ENCODE measurements at places on chromosomes 4 and X.

- DNase-seq: no peak
These were observed 76.6 kb downstream of the FBXW7 start for GRCh38 chr4:152459326-152459725.

DNA sequence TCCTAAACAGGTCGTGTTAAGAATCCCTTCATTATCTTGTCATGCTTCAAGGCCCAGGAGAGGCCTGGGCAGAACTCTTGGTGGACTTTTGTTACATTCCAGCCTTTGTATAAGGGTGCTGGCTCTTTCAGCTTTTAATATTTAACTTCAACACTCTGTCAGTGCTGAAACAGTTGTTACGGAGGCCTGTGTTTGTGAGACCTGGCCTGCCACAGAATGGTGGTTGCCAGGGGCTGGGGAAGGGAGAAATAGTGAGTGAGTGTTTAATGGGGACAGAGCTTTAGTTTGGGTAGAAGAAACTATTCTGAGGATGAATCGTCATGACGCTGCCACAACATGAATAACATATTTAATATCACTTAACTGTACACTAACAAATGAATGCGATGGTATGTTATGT, 1027.6 kb upstream of the PRKX start:
- no peak for DNase-seq

GRCh38 chrX:133391111-133391510, 24.2 kb downstream of the GPC4 start:
- DNase-seq: no peak

GRCh38 chr4:113170805-113171468, 121.5 kb downstream of the ANK2 start:
- no peak for DNase-seq

DNA sequence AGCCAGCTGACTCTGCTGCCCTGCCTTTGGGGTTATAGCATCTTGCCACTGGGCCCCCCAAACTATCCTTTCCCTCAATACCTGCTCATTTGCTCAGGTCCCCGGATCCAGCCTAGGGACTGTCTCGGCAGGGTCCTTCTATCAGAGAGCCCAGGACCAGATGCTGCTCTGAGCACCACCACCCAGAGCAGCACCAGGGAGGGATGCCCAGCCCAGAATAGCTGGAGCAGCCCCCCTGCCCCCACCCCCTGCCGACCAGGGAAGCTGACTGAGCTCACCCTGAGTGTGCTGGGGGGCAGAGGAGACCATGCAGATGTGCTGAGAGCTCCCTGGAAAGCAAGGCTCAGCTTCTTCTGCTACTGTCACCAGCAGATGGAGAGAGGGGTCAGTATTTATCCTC, 103.6 kb upstream of the IGSF1 start:
- DNase-seq: no peak

DNA sequence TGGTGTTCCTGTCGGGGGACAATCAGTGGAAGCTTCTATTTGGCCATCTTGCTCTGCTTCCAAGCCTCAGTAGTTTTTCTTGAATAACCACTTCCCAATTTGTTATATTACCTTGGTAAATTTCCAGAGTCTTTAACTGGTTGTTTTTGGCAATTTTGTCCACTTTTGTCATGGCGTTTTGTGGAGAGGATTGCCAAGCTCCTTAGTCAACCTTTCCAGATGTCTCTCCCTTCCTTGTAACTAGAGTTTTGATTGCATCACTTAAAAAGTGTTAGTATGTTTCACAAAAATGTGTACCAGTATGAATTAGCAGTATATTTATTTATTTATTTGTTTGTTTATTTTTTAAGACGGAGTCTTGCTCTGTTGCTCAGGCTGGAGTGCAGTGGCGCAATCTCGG, 15.8 kb upstream of the UXT start:
- DNase-seq: no peak

DNA sequence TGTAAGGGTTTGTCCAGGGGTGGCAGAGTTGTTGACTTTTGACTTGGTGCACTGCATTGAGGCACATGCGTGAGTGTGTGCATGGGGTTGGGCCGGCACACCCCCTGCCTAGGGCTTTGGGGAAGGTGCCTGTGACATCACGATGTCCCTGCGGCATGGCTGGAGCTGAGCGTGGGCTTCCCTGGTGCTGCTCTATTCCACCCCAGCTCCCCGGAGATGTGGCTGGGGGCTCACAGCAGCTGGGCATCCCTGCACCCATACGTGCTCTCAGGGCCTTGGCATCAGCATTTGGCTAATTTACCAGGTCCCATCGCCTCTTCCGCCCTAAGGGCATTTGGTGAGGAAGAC, 5.7 kb downstream of the PSAPL1 start:
- no peak for DNase-seq

DNA sequence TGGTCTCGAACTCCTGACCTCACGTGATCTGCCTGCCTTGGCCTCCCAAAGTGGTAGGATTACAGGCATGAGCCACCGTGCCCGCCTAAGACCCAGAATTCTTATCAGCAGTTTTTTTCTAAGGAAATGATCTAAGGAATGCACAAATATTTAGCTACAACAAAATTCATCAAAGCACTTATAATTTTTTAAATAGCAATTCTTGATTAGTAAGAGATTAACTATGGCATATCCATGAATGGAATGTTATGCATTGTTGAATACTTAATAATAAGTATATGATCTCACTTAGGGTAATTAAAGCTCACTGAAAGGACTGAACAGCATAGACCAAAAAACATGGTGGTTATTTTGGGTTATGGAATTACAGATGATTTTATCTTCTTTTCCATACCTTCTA, 18.4 kb downstream of the CENPU start:
- DNase-seq: no peak

GRCh38 chr4:2592572-2592971, 56.1 kb downstream of the FAM193A start:
- no peak for DNase-seq

- DNase-seq: no peak
These were observed 1963.1 kb upstream of the TENM3 start for GRCh38 chr4:180280076-180280475.

GRCh38 chr4:133865612-133866327, 335.8 kb downstream of the PABPC4L start:
- no peak for DNase-seq

- DNase-seq: no peak
These were observed 242.0 kb downstream of the MAPK10 start for GRCh38 chr4:86117705-86118302.

GRCh38 chr4:135256111-135256510, 1054.5 kb upstream of the PABPC4L start:
- no peak for DNase-seq

GRCh38 chr4:87669373-87669772, 19.3 kb downstream of the DMP1 start:
- DNase-seq: no peak

DNA sequence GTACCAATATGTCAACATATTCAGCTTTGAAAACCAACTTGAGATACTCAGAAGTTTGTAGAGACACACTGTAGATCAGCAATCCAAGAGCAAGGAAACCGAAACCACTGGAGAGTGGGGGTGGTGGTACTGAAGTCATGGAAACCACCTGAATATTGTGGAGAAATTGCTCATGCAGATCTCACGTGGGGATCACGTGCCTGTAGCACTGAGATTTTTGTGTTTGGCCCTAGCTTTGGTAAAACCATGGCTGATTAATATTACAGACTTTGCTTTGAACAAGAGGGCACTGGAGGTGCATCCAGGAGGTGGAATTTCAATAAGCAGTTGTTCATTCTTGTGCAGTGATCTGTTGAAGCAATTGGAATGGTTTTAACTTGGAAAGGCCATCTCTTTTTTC, 47.2 kb downstream of the GBA3 start:
- no peak for DNase-seq

GRCh38 chr4:7924163-7924562, 15.5 kb downstream of the AFAP1 start:
- DNase-seq: no peak

- DNase-seq: no peak
These were observed 39.8 kb upstream of the S100G start for GRCh38 chrX:16610121-16610621.

- no peak for DNase-seq
These were observed 155.7 kb downstream of the SLC4A4 start for GRCh38 chr4:71494539-71494938.

GRCh38 chr4:24219209-24219608, 329.4 kb upstream of the PPARGC1A start:
- DNase-seq: no peak

Data from stimulated activated CD4-positive, alpha-beta T cell treated with anti-CD3 and anti-CD28 coated beads, Interleukin-1b, Interleukin-23, amount 100 ng/mL, for 48 hours (primary cell).